ENCODE measurements at places on chromosomes 11 and 22.

- DNase-seq = no peak
Measured at GRCh38 chr11:133254601-133255000, 277.7 kb downstream of the OPCML start.

DNA sequence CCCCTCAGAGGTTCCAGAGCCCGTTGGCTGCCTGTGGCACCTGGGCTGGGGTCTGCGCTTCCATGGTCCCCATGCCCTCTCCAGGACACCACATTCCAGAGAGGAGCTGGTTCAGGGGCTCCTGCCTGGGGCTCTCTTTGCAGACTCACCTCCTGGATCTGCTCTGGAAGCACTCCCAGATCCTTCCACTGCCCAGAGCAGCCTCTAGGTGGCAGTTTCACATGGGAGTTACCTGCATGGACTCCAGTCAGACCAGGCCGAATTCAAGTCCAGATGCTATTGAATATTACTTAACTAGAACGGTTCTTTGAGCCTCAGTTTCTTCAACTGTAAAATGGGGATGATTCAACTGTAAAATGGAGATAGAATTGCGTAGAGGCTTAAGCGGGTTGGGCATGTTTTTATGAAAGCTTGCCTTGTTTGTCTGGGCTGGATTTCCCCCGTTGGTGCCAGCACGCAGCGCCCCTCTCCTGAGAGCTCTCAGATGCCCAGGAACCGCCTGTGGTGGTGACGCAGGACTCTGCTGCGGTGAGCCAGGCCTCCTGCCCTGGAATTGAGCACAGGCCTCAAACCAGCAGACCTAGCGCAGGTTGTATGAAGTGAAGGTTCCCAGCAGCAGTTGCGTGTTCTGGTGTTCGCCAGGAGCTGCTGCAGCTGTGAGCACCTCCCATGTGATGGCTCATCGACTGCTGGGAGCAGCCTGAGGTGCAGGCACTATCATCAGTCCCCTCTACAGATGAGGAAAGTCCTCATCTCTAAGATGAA, 44.2 kb downstream of the LMO1 start:
- DNase-seq = no peak

DNA sequence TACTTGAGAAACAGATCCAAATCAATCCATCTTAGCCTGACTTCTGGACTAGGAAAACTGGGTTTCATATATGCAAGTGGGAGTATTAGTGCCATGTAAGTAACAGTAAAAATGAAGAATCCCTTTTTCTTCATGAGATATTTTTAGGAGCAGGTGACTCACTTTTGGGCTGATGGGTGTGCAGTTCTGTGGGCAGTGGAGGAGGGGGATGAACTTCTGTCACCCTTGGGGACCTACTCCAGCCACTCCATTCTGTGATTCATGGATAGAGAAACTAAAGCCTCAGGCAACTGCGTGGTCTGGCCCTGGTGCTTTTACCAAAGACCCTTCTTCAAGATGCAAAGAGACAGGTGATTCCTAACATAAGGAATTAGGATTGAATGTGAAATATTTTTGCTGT, 208.6 kb upstream of the NARS2 start:
- no peak for DNase-seq

DNA sequence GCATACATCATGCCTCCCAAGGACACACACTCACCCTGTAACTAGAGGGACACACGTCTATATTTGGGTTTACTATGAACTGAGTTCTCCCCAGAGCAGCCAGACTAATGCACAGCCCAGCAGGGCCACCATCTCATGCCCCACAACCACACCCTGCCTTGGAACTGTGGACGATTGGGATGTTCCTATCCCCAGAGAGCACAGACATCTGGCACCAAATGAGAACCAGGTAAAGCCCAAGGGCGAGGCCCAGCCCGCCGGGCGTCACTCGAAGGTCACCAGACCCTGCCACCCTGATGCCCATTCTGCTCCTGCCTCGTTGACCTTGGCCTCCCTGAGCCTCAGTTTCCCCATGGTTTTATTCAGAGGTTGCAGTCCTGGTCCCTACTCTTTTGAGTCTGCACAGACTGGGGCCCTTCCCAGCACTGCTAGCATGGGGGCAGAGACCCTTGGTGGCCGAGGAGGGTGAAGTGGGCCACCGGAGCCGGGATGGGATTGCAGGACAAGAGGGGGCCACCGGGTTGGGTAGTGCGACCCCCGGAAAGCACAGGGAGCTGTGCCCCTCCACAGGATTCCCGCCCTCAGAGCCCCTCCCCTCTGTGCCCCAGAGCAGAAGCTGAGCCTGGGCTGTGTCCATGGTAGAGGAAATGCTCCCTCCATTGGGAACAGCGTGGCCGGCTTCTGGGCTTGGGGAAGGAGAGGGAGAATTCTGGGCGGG, 56.8 kb downstream of the IGLL5 start:
- DNase-seq = no peak

DNA sequence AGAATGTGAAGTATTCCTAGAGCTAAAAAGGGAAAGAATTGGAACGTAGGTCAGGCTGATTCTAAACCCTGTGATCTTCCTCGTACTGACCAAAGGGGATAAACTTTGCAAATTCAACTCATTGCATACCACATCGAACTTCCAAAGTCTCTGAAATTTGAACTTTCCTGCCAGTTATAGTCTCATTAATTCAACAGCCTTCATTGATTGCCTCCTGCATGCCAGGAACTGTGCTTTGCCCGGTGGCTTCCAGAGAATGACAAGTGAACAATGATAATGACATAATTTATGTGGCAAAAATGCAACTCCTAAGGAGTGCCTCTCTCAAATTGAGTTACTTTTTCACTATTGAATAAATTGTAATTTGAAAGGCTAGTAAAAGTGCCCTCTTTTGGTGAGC, 107.7 kb upstream of the LDLRAD3 start:
- no peak for DNase-seq

DNA sequence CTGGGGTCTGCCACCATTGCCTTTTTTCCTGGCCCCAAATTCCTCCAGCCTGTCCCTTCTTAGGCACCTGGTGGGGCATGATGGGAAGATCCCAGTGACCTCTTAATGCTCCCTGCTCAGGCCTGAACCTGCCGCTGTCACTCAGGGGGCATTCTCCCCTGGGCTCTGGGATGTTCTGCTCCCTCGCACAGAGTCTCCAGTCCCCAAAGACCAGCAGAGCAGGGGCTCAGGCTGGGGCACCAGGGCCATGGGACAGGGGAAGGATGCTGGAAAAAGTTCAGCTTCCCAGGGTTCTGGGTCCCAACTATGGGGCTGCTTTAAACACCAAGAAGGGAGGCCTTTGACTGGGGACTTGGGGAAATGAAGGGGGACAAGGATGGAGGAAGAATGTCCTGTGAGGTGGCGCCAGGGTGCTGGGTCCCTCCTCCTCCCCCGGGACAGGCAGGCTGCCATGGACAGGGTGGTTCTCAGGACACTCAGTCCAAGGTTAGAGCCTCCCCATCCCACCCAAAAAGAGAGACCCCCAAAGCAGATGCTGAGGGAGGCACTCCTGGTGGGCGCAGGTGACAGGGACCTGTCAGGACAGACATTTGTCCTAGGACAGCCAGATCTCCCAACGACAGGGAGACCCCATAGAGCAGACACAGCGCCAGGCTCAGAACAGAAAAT, 30.8 kb downstream of the IGLL5 start:
- no peak for DNase-seq

- no peak for DNase-seq
Measured at GRCh38 chr11:75946531-75947530, 131.8 kb downstream of the UVRAG start.

DNA sequence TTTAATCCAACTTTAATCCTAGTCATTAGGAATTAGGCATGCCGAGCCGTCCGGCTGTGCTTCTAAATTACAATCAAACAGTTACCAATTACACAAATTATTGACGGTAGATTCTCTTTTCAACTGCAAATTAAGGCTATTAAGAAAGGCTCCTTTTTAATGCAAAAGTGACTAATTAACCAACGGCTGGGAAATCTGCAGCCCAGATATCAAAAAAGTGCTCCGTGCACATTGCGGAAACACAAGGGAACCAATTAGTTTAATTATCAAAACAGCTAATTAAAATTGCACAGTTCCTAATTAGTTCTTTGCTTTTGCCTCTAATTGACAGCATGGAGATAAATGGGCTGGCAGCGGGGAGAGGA, 19.4 kb upstream of the LMO1 start:
- DNase-seq = no peak

Measured in stimulated activated CD4-positive, alpha-beta T cell treated with anti-CD3 and anti-CD28 coated beads, Interleukin-2, amount 100 ng/mL, for 48 hours (primary cell).